Foreskin keratinocyte (primary cell): ENCODE measurements at places on chromosomes 12 and 14. TPM values are rescaled to one million over a fixed set of nuclear protein-coding genes. Genes with fewer than 3 reads are reported as not detected.
A peak's percentile ranks its signal among the peaks of the same experiment; 100 is the strongest.

The NANOG gene
- 0.18 TPM in 1 of 2 replicates, not detected in the other for total RNA-seq

DNA sequence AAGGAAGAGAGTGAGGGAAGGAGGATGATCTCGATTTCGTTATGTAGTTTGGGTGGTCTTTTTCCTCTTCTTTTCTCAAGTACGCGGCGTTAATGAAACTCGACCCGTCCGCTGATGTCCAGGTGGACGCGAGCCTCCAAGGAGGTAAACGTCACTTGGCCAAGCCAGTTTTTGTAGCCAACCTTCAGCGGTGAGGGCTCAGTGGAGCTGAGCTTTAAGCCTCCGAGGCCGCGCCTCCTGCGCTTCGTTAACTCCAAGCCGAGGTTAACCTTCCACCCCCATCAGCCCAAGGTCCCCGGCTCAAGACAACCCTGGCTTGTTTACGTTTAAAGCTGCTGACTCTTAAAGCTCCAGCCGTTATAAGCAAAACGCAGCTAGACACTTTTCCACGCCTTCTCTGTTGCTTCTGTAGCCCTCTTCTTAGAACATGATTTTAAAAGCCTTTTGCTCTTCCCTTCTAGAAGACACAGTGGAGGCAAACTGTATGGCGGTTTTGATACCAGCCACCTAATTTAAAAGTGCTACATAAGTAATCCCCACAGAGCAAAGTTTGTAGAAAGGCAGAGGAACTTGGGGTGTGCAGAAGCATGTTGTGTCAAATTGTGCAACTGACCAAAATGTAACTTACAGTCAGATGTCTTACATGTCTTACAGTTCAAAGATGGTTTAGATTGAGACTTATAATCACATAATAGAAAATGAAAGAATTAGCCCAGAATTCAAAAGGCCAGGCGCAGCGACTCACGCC, 923 bp upstream of the ITPR2 start:
- no peak for DNase-seq

The SIRT4 gene
- total RNA-seq, result 0.49 and 0.54 TPM in 2 replicates

- peak; percentile 100 for DNase-seq
These were observed 27.1 kb upstream of the CDK17 start for GRCh38 chr12:96427269-96427729.

GRCh38 chr12:45654002-45654665, 75.4 kb upstream of the ARID2 start:
- no peak for DNase-seq

The RIPK3 gene
- total RNA-seq, result 7.9 and 11.7 TPM in 2 replicates

GRCh38 chr14:32821964-32822653, 116.6 kb upstream of the NPAS3 start:
- no peak for DNase-seq

DNA sequence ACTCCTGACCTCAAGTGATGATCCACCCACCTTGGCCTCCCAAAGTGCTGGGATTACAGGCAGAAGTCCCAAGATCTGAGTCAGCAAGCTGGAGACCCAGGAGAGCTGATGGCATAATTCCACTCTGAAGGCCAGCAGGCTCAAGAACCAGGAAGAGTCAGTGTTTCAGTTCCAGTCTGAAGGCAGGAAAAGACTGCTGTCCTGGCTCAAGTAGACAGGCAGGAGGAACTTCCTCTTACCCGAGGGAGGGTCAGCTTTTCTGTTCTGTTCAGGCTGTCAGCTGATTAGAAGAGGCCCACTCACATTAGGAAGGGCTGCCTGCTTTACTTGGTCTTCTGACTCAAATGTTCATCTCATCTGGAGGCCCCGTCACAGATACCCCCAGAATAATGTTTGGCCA, 206.0 kb upstream of the MYL2 start:
- DNase-seq, result no peak

GRCh38 chr14:93160353-93160801, 24.3 kb downstream of the MOAP1 start:
- DNase-seq, result no peak

- no peak for DNase-seq
These were observed 200.0 kb downstream of the FOXG1 start for GRCh38 chr14:28966416-28967233.

DNA sequence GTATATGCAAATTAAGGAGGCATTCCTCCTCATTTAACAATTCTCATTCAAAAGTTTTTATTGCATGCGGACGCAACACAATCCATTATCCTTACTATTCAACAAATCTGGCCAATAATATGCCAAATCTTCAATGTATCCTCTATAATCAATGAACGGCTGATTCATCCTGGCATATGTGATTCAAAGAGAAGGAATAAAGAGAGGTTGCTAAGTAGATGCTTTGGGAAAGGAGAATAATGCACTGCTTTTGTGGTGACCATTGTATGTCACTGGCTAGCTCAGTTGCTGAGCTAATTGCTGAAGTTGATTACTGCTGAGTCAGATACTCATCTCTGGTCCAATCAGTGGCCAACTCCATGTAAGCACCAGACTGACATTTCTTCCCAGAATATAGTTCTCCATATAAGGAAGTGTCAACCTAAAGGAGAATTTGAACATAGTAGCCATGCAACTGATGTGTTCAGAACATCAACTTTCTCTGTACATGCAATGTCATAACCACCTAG, 148.0 kb downstream of the PDZRN4 start:
- DNase-seq, result no peak

The ASIC1 gene
- total RNA-seq, result 3.3 and 4.3 TPM in 2 replicates

GRCh38 chr12:123960856-123961255, 11.8 kb downstream of the CCDC92 start:
- DNase-seq, result no peak
